Activated CD8-positive, alpha-beta memory T cell treated with anti-CD3 and anti-CD28 coated beads, Interleukin-2, amount 50 U/mL, for 4 hours (primary cell): ENCODE measurements at places on chromosomes 7 and 10.

- DNase-seq: no peak
Observed at GRCh38 chr7:157779206-157779605, 442.4 kb downstream of the DNAJB6 start.

GRCh38 chr10:26057466-26057865 lies 123.4 kb downstream of the MYO3A start:
- no peak for DNase-seq

DNA sequence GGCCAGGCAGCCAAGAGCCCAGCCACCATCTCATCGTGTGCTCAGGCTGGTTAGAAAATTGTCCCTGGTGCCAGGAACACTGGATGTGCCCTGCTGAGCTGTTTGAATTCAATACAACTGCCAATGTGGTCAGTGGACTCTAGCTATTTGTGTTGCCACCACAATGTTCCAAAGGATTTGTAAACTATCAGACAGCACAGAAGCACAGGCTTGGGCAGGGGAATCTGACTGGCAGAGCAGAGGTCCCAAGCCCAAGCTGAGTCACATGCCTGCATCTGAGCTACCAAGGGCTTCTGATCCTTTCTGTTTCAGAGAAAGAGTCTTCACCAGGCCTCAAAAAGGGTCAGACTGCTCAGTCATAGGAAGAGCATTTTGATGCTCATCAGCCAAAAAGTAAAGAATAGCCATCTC lies 232.1 kb upstream of the SEMA3C start:
- no peak for DNase-seq

DNA sequence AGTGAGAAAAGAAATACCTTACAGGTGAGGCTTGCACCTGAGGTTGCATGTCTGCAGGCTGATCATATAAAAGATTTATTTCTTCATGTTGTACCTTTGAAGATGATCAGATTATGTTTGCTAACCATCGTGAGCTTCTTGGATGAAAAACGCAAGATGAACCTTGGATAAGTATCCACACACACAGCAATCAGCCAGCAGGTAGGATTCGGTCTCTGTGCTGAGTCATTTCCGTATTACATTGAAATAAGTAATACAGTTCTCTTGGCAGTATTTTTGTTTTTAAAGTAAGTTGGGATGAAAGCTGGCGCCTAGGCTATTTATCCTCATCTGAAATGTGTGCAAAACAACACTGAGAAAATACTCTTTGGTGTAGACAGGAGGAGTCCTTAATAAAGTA lies 109.0 kb upstream of the PRKCQ start:
- DNase-seq: no peak

DNA sequence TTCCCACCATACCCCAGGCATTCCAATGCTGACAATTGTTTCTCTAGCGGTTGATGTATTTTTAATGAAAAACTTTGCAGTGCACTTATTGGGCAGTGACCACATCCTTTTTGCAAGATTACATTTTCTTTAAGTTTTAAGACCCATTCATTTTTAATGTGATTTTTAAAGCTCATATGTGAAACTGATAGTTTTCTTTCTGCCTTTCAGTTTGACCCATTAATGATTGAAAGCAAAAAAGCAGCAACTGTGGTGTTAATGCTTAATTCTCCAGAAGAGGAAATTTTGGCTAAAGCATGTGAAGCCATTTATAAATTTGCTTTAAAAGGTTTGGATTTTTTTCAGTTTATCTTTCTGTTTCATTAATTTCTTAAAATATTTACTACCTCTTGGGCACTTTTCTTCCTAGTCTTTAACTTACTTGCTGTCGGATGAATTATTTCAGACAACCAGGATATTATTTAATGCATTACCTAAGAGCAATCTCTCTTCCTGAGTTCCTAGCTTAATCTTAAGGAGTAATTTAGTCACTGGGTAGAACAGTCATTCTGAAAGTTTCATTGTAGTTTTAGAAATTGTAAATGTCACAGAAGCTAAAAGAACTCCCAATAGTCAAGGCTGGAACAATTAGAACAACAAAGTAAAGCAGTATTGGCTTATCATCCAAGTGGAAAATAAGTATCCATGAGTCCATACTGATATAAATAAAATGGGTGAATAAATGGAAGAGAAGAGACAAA lies 18.3 kb downstream of the ARMC3 start:
- DNase-seq: no peak

DNA sequence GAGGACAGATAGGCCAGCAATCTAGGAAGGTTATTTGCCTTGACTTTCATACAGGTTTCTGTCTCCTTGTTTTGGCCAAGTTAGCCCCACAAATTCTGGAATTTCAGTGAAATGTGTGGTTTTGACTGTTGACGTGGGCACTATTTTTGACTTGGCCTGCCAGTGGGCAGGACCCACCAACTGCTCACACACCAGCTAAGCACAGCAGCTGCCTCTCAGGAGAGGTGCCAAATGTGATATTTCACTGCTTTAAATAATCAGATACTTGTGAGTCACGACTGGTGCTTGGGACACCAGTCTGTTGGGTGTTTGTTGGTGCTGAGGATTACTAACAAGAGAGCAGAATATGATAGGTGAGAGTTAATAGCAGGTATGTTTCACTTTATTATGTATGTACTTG lies 409.7 kb upstream of the MTPN start:
- DNase-seq: no peak

DNA sequence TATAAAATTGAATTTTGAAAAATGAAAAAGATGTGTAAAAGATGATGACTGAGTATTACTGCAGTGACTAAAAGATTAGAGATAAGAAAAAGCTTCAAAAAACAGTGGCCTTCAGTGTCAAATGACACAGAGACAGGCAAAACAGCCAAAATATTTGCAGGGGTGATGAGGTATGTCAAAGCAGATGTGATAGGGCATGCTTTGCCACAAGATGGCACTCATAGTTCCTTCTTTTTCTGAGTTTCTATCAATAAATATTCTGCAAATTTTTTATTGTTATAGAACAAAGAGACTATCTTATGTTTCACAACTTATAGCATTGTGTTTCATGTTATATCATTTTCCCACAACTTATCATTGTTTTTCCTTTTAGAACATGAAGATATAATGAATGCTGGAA lies 344.1 kb upstream of the HPS1 start:
- DNase-seq: no peak

DNA sequence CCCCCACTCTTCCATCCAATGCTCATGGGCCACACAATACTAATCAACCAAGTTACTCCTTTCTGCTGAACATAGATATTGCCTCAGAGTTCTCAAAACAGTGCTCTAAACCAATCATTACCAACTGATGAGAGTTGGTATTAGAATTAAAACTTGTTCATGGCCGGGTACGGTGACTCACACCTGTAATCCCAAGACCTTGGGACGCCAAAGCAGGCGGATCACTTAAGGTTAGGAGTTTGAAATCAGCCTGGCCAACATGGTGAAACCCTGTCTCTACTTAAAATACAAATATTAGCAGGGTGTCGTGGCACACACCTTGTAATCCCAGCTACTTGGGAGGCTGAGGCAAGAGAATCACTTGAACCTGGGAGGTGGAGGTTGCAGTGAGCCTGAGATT lies 8.2 kb downstream of the TM9SF3 start:
- DNase-seq: no peak

GRCh38 chr10:3745521-3745920 lies 39.5 kb downstream of the KLF6 start:
- no peak for DNase-seq

- no peak for DNase-seq
Observed at GRCh38 chr10:6787091-6787490, 207.0 kb upstream of the PRKCQ start.

DNA sequence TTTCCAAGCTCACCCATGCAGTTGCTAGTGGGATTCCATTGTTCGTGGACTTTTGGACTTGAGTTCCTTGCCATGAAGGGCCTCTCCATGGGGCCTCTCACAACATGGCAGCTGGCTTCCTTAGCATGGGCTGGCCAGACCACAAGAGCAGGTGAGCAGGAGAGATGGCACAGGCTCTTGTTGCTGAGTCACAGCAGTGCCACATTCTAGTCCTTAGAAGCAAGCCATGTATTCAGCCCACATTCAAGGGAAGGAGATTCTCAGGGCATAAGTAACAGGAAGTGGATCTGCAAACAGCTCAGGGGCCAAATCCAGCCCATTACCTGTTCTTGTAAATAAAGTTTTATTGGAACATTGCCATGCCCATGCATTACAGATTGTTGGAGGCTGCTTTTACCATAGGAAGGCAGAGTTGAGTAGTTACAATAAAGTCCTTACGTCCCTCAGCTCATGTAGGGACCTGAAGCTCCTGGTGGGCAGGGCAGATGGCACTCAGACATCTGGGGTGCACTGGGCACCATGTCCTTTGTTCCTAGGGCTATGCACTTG lies 481.5 kb upstream of the FOXK1 start:
- no peak for DNase-seq

DNA sequence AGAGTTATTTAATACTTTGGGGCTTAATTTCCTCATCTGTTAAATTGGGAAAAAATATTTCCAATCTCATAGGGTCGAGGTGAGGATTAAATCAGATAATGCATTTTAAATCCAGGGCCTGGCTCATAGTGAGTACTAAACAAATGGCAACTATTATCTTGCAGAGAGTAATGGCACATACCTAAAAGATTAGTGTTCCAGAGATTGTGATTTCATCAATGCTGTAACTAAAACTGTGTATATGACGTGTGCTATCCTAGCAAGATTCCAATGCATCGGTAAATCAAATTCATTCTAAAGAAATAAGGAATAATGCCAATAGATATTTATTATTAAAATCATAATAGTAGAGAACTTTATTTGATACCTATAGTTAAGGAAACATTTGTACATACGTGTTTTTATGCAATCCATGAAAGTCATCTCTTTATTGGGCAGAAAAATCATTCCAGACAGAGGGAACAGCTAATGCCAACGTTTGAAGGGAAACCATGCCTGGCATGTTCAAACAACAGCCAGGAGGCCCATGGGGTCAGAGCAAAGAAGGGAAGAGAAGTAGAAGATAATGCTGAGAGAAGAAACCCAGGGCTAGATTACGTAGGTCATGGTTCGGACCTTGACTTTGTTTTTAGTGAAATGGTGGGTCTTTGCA lies 174.8 kb upstream of the AGR3 start:
- no peak for DNase-seq

DNA sequence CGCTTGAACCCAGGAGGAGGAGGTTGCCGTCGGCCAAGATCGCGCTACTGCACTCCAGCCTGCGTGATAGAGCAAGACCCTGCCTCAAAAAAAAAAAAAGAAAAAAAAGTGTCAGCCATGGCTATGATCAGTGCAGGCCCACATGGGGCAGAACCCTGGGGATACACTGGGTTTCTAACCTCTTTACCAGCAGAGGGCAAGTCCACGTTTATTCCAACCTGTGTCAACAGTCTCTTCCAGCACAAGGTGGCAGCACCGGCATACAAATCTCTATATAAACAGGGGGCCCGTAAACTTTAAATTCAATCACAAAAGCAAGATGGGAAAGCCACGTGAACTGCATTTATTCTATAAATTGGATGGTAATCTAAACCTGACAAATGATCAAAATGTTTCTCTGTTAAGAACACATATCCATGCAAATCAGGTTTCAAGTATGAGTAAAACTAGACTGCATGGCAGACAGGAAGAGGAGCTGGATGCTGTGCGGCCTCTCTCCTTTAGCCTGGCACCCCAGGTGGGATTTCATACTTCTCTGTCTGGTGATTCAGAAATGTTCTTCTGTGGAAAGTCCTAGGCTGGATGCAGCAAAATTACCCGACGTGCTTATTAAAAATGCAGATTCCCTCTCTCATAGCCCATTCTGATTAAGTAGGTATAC lies 60.0 kb upstream of the STEAP1B start:
- DNase-seq: peak; percentile 54
